ENCODE measurements at places on chromosomes 2 and 18.

DNA sequence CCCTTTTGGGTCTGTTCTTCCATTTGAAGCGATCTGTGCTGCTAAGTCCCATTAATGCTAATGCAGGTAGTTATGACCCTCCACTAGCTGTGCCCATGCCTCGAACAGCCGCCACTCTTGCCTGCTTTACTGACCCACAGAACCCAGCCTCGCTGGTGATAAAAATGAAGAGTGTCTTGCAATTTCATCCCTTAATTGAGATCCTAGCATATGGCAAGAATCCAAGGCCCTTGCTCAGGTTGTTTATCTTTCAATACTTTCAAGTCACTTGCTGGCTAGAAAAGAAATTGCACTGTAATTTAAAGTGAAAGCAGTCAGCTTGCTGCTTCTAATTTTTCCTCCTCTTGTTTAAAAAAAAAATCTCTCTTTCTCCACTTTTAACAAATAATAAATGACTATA lies 73.6 kb downstream of the ZNF521 start:
- no peak for DNase-seq

- no peak for DNase-seq
Measured at GRCh38 chr2:86335865-86336674, 1.4 kb downstream of the REEP1 start.

- no peak for DNase-seq
Measured at GRCh38 chr2:207831584-207832248, 62.0 kb upstream of the FZD5 start.

GRCh38 chr2:20596973-20597859 lies 53.7 kb downstream of the HS1BP3 start:
- DNase-seq, result no peak

- no peak for DNase-seq
Measured at GRCh38 chr18:60506190-60506589, 133.6 kb upstream of the MC4R start.

GRCh38 chr2:110958346-110959119 lies 162.2 kb upstream of the BCL2L11 start:
- no peak for DNase-seq

GRCh38 chr18:40485318-40485717 lies 1469.7 kb upstream of the PIK3C3 start:
- no peak for DNase-seq

- no peak for DNase-seq
Measured at GRCh38 chr2:241120440-241120839, 18.4 kb upstream of the MTERF4 start.

GRCh38 chr18:70301667-70302066 lies 12.8 kb downstream of the SOCS6 start:
- no peak for DNase-seq

- no peak for DNase-seq
Measured at GRCh38 chr18:62339106-62339988, 14.2 kb downstream of the TNFRSF11A start.

DNA sequence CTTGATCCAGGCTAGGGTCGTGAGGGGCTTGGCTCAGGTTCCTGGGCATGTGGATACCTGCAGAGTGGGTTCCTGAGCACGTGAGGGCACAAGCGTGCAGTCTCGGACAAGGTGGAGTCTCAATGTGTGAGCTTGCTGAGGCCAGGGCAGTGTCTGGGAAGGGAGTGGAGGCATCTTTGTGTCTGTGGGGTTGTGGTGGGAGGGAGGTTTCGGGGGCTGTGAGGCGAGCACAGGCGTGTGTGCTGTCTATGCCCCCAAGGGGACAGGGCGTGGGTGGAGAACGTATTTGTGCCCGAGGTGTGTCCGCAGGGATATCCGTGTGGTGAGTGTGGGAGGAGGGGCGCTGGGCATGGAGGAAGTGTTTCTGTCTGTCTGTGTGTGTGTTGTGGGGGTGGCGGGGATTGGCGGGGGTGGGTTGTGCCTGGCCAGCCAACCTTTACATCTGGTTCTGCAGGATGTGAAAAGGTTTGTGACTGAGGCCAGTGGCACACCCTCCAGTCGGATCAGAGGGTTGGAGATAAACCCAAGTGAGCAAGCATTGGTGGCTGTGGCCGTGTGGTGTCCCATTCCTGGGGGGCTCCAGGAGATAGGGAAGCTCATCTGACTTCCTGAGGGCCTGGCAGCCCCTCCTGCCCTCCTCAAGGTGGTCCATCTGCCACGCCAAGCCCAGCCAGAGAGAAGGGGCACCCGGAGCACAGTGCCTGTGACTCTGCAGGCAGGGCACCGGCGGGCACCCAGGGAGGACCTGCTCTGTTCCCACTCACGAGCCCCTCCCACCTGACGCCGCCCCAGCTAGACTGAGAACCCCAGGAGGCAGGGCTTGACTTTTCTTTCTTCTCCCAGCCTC lies 57.1 kb downstream of the ZFP36L2 start:
- peak; percentile 53 for DNase-seq

- DNase-seq, result no peak
Measured at GRCh38 chr2:186605041-186605440, 15.2 kb downstream of the ITGAV start.

- no peak for DNase-seq
Measured at GRCh38 chr2:26648516-26648915, 7.3 kb upstream of the CIB4 start.

GRCh38 chr2:164984428-164984827 lies 29.1 kb upstream of the SLC38A11 start:
- DNase-seq, result no peak

GRCh38 chr2:164178835-164179465 lies 442.3 kb downstream of the GRB14 start:
- no peak for DNase-seq

GRCh38 chr18:32175265-32175664 lies 14.6 kb upstream of the MEP1B start:
- no peak for DNase-seq

DNA sequence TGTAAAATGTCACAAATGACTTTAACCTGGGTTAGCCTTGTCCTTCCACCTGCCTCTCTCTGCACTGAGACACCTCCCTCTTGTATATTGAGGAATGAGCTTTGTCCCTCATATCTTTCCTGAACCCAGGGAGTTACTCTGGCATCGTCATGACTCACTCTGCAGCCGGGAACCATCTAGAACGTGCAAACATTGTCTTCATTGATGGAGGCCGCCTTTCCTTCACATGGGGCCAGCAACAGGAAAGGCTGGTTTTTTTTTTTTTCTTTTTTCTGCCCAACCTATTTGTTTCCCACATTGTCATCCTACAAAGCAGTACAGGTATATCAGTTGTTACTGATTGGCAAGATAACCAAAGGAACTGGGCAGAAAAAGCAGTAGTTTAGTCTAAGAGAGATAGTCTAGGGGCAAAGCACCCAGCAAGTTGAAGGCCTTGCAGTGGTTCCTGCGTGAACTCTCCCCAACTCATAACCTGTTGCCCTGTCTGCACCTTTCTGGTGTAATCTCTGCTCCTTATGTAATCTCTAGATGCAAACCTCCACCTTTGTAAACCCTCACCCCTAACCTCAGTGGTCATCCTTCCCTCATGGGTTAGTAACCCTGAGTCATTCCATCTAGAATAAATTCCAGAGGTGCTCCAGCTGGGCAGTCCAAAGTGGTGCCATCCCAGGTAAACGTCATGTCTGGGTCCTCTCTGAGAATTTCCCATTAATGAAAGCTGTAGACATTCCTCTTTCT lies 38.3 kb downstream of the SLC40A1 start:
- no peak for DNase-seq

GRCh38 chr2:10009811-10010781 lies 33.3 kb upstream of the KLF11 start:
- no peak for DNase-seq

DNA sequence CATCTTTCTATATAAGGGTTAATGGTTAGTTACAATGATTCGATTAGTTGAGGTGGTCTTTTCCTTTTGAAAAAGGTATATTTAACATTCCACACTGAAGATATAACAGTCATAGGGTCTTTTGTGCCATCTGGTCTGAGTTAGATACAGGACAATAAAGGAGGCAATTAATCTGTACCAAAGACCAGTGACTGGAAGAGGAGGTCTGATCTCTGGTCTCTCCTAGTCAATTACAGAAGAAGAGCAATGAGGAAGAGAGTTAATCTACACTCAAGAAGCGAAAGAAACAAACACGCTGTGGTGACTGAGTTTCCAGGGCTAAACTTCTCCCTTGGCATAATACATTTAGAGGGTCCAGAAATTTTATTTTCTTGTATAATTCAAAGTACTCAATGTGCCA lies 20.7 kb upstream of the RMDN2 start:
- DNase-seq, result no peak

DNA sequence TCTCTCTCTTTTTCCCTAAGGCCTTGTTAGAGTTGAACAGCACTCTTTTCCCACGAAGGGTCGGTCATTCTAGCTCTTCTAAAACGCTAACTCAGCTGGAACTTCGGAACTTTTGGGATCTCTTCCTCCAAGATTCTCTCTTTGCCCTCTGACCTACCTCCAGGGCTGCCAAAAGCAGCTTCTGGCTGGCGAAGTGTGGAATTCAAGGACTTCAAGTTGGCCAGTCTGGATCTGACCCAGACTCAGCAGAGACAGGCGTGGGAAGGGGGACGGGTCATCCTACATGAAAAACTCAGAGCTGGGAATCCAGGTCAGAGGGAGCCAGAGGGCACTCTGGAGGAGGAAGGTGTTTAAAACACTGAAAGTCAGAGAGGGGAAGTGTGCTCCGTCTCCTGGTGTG lies 305.5 kb upstream of the HDAC4 start:
- DNase-seq, result no peak

GRCh38 chr2:203751685-203752271 lies 45.3 kb downstream of the CD28 start:
- DNase-seq, result no peak

DNA sequence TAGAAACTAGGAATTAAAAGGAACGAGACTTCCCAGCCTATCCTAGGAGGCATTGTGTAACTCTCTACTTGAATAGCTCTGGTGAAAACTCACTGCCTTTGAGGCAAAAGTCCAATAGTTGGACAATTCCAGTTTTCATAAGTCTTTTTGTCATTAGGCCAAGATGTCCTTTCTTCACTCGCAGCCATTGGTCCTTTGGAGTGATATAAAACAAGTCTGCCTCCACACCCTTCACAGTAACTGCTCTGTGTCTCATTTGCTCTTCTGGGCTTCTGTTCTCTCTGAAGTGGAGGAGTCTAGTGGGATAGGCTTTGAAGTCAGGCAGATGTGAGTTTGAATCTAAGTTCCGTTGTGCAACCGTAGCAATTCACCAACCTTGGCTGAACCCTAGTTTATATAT lies 28.2 kb downstream of the ANTXR1 start:
- DNase-seq, result no peak

GRCh38 chr2:40343902-40344301 lies 108.0 kb downstream of the SLC8A1 start:
- no peak for DNase-seq
